Stimulated activated CD4-positive, alpha-beta T cell treated with anti-CD3 and anti-CD28 coated beads, Interleukin-4, amount 100 ng/mL, for 1 hour (primary cell): ENCODE measurements at places on chromosomes 1 and 21.

GRCh38 chr1:72140222-72140621, 142.1 kb downstream of the NEGR1 start:
- no peak for DNase-seq

DNA sequence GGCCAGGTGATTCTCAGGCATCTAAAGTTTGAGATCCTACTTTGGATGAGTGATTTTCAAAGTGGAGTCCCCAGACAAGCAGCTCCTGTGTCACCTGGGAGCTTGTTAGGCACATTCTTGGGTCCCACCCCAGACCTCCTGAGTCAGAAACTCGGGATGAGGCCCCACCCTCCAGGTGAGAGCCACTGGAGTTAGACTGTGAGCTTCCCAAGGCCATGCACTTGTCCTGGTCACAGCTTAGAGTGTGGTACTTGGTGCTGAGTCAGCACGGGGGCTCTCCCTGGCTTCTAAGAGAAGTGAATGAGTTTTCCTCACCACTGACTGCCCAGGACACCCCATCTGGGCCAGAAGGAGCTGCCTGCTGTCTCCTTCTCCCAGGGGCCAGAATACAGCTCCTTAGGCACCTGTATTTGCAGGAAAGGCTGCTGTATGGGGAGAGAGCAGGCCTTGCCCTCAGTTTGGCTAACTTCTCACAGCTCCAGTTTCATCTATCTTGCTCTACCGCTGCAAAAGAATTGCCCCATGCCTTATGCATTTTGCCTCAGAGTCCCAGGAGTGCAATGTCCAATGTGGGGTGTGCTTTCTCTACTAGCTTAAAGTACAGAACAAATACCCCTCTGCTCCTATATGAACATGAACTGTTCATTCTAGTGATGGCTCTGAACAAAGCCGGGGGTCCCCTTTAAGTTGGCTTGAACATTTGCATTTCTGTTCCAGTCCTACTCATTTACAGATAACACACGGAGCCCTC, 98.1 kb downstream of the PSMG1 start:
- no peak for DNase-seq

DNA sequence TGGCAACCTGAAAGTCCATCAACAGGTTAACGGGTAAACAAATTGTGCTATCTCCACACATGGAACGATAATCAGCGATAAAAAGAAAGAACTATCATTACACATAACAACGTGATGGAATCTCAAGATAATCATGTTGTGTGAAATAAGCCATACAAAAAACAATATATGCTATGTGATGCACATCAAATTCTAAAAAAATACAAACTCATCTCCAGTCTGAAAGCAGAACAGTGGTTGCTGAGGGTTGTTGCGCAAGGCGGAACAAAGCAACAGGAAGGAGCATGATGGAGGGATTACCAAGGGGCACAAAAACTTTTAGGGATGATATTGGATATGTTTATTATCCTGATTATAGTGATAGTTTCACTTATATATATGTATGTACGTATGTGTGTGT, 324.8 kb downstream of the VAV3 start:
- DNase-seq, result no peak

DNA sequence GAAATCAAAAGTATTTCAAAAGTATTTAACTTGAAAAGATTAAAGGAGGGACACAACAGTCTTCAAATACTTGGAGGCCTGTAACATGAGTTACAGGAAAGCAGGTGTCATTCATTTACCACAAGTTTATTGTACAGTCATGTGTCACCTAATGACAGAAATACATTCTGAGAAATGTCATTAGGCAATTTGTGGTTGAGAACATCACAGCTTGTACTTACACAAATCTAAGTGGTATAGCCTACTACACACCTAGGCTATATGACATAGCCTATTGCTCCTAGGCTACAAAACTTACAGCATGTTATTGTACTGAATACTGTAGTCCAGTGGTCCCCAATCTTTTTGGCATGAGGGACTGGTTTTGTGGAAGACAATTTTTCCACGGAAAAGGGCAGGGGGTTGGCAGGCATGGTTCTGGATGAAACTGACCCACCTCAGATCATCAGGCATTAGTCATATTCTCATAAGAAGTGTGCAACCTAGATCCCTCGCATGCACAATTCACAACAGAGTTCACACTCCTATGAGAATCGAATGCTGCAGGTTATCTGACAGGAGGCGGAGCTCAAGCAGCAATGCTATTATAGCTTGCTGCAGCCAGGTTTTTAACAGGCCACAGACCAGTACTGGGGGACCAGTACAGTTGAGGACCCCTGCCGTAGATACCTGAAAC, 25.0 kb upstream of the PHTF1 start:
- peak; percentile 11 for DNase-seq

DNA sequence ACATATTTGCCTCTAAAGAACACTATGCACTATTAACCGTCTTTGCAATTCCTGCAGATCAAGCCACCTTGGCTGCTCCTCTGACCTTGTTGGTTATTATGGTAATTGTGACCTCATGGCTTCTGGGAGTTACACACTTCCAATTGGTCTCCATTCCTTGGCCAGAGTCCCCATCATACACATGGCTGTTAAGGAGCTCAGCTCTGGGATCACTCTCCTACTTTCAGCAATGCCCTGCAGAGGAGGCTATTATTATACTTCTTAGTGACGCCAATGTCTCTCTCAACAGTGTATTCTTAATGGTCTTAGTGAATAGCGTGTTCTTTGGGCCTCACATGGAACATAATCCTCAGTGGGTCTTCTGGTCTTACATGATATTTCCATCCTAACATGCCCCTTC, 10.0 kb upstream of the JAK1 start:
- no peak for DNase-seq

- no peak for DNase-seq
Observed at GRCh38 chr1:182995894-182996293, 27.3 kb upstream of the LAMC1 start.

DNA sequence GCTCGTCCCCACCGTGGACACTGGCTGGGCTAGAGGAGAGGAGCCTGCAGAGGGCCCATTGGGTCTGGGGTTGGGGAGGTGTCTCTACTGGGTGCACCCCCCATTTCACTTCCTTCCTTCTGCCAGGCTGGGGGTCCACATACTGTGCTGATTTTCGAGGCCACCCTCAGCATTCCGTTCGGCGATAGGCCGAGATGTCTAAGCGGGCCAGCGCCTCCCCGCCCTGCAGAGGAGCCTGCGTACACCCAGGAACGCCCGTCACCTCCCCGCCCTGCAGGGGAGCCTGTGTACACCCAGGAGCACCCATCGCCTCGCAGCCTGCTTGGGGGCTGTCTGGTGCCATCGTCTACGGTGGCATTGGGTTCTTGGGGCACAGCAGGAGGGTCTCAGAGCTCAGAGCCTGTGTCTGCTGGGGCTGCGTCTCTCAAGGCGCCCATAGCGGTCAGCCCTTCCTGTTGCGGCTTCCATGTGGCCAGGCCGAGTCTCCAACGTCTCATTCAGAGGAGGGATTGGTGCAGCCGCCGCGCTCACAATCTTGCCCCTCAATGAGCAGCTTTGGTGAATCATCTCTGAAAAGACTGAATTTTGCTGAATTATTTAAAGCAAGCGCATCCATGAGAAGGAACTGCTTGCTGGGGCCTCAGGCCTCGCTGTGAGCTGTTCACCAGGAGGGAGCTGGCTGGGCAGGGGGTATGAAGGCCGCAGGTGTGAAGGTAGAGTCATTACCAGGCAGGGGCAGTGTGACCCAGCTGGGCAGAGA, 30.7 kb upstream of the AGPAT3 start:
- no peak for DNase-seq

GRCh38 chr1:58785442-58786058, 1.7 kb upstream of the JUN start:
- peak; percentile 17 for DNase-seq

GRCh38 chr1:14915356-14916054, 238.0 kb upstream of the TMEM51 start:
- peak; percentile 41 for DNase-seq

GRCh38 chr1:119012383-119012782, 24.2 kb upstream of the TBX15 start:
- DNase-seq, result no peak

DNA sequence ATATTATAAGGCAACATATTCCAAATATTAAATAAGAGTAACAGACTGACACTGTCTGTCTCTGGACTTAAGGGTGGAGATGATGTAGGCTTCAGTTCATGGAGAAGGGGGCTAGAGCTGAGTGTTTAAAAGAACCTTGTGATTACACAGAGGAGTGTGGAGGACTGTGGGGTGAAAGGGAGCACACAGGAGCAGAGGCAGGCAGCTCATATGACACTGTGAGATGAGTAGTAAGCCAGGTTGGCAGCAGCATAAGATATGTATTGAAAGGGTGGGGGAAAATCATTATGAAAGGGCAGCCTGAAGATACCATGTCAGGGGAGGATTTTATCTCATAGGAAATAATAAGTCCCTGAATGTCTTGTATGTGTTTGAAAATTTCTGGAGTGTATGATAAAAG, 104.5 kb downstream of the AK5 start:
- DNase-seq, result no peak

DNA sequence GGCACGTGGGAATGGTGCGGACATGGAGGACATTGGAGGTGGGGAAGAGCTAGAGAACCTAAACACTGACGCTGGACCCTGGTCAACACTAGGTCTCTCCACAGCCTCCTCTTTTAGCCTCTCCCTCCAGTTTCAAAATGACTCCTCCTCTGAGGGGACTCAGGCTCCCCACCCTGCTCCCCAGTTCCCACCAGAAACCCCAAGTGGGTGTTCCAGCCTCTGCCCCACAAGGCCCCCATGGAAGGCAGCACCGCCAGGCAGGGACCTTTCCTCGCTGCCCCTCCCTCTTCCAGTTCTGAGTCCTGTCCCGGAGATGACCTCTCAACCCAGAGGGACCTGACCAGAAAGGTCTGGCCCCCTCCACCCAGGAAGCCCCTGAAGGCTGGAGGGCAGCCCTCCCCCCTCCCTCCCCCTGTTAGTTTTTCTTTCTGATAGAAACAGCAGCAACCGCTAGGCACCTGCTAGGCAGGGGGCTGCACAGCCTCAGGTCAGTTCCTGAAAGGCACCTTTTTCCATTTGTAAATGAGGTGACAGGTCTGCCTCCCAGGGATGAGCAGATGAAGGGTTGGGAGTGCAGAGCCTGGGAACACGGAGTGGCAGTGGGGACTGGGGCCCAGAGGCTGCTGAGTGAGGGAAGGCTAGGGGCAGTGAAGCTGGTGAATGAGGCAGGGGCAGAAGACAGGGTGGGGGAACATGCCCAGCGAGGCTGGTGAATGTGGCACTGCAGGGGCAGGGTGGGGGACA, 9.3 kb upstream of the ITGB2 start:
- DNase-seq, result no peak

DNA sequence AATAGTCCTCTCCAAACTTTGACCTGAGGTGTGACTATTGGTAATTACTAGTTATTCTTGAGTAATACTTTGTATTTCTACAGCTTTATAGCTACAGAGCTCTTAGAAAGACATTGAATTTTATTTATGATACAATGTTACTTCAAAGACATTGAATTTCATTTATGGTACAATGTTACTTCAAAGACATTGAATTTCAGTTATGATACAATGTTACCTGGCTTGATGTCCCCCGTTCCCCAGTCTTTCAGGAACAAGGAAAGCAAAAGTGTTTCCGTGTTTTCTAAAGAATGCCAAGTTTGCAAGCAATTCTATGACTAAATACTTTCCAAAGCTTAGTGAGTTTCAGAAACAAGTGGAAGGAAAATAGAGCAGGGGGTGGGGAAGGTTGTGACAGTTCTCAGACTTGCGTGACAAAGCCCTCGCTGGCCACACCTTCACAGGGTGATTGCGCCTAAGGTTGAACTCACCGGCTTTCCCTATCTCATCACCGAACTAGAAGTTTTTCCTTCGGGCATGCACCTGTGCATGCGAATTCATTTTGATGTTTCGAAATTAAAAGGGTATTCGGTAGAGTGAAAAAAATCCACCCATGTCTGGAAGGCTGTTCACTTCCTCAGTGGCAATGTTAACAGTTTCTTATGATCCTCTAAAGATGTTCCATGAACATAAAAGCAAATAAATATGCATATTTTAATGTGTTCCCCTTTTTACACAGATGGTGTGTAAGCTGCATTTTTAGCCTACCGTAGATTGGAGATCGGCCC, 909 bp upstream of the PAXBP1 start:
- DNase-seq, result peak; percentile 70

DNA sequence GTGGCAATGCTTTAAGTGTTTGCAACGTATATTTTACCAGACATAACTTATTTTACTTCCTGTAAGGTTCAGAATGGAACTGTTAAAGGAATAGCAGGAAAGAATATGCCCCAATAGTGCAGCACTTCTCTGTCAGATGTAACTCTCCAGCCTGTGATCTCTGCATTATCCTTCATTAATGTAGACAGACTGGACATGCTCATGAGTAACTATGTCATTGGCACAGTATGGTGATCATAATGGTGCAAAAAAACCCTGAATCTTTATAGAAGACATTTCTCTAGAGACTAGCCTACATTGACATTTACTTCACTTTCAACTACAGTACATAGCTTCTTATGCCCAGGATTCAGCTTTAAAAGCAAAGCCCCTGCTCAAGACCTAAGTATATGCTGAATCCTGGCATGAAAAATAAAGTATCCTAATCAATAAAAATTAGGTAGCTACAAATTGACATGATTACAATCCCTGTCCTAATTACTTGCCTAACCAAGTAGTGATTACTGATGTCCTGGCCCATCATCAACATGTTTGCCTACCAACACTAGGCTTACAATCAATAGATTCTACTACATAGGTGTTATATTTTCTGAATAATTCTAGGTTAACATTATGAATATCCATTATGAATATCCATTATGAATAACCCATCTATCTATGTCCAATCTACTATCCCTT, 13.9 kb downstream of the COX20 start:
- DNase-seq, result no peak

- DNase-seq, result no peak
Observed at GRCh38 chr1:100950781-100951180, 54.9 kb downstream of the SLC30A7 start.

DNA sequence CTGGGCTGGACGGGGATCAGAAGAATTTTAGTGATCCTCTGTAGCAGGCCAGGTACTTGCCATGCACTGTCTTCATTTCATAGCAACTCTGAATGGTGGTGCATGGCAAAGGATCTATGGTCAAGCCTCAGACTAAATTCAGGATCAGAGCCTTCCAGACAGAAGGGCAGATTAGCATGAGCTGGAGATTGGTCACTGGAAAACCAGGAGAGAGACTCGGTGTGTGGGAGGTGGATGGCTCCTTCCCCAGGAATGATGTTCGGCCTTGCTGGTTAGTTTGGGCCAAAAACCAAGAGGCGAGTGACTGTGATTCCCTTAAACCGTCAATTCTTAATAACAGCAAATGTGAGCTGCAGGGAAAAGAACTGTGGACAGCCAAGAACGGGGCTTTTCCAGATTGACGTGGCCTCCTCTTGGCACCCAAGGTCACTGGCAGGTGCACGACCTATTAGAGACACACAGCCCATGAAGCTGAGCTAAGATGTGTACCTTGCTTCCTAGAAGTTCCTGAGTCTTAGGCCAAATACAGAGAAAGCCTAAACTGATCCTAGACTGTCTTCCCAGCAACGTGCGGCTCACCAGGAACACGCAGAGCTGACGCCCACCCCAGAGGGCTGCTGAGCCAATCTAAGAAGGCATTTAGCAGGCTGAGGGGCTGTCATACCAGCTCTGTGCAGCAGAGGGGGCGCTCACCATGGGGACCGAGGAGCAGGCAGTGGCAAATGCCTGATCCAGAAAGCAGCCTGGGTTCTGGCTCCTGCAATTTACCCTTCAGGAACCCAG, 18.5 kb downstream of the ALDH4A1 start:
- DNase-seq, result peak; percentile 77

GRCh38 chr1:37570528-37571334, 14.0 kb downstream of the DNALI1 start:
- no peak for DNase-seq
